ENCODE measurements at places on chromosomes 1 and 21.
A peak's percentile ranks its signal among the peaks of the same experiment; 100 is the strongest.

- DNase-seq, result no peak
Measured at GRCh38 chr1:219160967-219161366, 12.7 kb upstream of the LYPLAL1 start.

DNA sequence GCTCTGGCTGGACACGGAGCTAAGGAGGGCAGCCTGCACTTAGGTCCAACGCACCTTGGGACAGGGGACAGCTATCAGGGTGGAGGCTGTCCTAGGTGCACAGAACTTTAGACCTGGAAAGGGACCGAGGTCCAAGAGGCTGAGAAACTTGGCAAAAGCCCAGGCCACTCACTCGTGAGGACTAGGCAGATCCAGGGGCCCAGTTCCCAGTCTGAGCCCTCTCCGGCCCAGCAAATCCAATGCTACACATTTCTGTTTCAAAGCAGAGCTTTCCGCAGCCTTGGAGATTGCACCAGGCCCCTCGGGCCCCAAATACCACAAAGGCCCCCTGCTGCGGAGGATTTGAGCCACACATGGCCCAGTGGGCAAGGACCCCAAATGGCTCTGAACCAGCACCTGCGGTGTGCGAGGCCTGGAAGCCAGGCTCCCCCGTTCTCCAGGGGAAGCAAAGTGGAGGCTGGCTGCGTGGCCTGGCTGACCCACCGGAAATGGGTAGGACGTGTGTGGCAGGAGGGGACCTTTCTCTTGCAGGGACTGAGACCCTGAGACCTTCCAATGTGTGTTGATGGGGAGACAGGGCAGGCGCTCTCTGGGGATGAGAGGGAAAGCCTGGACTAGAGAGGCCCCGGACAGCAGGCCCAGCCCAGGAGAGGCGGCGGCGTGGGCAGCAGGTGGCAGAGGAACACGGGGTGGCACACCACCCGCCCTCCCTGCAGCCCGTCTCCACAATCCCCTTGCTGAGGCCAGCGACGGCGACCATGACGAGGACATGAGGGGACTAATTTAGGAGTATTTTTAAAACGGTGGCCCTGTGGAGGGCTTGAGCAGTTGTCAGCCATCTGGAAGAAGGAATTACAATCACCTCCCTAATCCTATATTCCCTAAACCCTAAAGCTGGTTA is 118.7 kb downstream of the CASZ1 start:
- no peak for DNase-seq

GRCh38 chr1:20574686-20575540 is 14.0 kb upstream of the CDA start:
- peak; percentile 6 for DNase-seq

- DNase-seq, result no peak
Measured at GRCh38 chr21:22393324-22393723, 1395.1 kb downstream of the NCAM2 start.

DNA sequence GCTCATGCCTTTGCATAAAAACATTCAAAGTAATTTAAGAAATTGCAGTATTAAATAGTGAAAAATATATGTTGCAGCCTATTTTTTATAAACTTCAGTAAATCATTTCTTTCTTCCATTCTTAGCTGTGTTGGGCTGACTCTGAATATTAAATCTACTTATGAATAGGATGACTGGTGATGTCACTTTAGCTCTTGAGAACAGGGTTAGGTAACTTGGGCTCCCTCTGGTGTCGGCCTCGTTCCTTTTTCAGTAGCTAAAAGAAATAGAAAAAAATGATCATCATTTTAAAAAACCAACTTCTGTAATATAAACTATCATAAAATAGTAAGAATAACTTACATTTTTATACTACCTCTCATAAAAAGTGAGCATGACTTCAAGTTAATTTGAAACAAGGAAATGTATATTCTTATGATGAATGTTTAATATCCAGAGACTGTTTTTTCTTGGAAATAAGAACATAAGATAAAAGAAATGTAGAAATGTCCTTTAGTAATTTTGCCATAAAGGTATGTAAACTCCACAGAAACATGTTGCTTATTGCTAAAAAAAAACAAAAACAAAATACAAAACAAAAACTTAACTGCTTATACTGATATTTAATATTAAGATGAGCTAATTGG is 26.8 kb upstream of the NCAM2 start:
- DNase-seq, result no peak

DNA sequence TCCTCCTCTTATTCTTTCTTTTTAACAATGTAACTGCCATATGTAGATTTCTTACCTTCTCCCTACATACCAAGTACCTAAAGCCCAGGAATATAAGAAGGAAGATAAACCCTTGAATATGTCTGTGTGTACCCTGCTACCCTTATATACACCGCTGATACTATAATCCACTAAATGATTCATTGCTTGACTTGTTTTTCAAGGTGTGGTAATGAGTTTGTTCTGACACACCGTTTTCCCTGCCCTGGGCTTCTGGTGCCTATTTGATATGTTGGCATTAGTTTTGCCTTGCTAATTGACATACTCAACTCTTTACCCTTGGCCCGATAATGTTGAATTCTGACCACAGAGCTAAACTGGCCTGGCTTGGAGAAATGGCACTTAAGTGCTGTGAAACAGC is 64.3 kb downstream of the IL23R start:
- DNase-seq, result no peak

GRCh38 chr1:236365999-236366570 is 28.0 kb upstream of the EDARADD start:
- no peak for DNase-seq

GRCh38 chr1:223811634-223812101 is 34.1 kb downstream of the TP53BP2 start:
- no peak for DNase-seq

DNA sequence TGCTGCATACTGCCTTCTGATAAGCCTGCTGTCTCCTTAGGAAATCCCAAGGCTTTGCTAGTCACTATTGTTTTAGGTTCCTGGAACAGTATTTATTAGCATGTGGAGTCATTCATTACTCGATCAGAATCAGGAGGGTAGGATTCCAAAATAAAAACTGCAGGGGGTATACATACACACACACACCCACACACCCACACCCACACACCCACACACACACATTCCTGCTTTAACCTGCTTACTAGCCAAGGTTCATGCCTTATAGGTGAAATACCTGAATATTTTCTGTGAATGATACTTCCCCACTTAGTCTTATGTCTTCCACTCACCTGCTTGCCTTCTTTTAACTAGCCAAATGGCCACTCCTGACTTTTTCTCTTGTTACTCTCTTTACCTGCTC is 325.1 kb downstream of the ADGRL2 start:
- DNase-seq, result no peak

- no peak for DNase-seq
Measured at GRCh38 chr1:80403471-80403893, 1397.0 kb upstream of the ADGRL4 start.

GRCh38 chr1:17229379-17229778 is 19.5 kb upstream of the PADI3 start:
- DNase-seq, result no peak

- DNase-seq, result peak; percentile 46
Measured at GRCh38 chr1:150151291-150152181, 1.8 kb downstream of the PLEKHO1 start.

GRCh38 chr1:180674603-180675530 is 43.0 kb downstream of the XPR1 start:
- no peak for DNase-seq

- no peak for DNase-seq
Measured at GRCh38 chr1:59553371-59553770, 256.5 kb downstream of the FGGY start.

DNA sequence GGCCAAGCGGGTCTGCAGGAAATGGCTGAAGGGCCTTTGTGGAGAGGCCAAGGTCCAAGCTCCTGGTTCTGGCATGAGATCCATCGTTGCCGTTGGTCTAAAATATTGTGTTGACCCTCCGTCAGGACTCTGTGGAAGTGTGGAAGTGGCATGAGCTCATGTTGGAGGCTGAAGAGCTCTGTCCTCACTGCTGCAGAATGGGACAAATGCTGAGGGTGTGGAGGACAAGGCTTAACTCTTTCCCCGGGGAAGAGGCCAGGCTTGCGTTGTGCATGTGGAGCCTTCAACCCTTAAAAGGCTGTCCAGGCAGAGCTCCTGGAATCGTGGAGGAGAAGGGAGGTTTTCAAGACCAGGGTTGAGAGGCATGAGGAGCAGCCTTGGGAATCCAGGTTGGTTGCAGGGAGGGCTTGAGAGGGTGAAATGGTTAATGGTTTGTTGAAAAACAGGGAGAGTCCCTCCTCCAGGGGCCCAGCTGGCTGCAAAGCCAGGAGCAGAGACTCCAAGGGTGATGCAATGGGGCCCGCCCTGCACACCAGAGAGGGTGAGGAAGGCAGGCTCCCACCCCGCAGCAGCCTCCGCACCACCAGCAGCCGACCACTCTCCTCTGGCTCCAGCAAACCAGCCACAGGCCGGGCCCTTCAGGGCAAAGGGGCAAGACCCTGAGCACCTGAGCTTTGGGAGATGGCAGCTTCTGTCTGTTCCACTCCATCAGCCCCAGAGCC is 6.7 kb upstream of the AHCYL1 start:
- DNase-seq, result no peak

DNA sequence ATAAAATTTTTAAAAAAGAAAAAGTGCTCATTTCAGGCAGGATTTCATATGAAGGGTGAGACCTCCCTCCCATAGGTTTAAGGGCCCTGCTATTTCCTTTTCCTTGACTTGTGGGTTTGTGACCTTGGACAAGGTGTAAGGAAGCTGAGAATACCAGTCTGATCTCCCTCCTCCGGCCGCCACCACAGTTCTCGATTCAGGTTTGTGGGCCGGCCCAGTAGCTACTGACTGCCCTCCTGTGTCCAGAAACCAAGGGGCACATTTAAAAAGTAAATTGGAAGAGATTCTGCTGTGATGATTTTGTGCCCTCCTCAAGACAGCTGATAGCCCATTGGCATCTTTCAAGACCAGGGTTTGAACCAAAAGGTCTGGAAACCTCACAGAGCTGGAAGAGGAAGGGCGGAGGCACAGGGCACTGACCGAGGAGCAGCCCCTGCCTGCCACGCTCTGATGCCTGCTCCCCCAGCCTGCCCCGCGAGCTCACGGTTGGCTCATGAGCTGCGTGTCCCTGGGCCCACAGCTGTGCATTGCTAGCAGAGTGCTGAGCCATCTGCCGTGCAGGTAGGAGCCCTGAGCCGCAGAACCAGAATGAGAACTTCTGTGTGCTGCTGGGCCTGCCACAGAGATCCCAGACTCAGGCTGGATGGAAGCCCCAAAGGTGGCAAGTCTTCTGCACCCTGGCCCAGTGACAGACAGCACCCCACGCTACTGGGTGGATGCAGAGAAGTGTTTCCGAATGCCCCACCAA is 348.7 kb downstream of the NPHP4 start:
- no peak for DNase-seq

DNA sequence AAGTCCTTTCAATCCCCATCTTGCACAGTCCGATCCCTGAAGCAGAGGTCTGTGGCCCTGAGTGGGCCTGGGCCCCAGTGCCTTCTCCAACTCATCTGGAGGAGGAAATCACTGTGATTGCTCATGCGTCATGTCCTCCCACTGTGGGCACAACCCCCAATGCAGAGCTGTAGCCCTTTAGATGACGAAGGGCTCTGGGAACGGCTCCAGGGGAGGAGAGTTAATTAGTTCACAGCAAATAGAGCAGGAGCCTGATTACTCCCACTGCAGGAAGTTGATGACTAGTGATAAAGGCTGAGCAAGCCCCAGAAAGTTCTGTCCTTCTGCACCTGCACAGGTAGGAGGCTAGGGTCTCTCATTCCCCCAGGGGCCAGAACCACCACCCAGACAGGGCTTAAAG is 111.5 kb downstream of the CCDC185 start:
- no peak for DNase-seq

DNA sequence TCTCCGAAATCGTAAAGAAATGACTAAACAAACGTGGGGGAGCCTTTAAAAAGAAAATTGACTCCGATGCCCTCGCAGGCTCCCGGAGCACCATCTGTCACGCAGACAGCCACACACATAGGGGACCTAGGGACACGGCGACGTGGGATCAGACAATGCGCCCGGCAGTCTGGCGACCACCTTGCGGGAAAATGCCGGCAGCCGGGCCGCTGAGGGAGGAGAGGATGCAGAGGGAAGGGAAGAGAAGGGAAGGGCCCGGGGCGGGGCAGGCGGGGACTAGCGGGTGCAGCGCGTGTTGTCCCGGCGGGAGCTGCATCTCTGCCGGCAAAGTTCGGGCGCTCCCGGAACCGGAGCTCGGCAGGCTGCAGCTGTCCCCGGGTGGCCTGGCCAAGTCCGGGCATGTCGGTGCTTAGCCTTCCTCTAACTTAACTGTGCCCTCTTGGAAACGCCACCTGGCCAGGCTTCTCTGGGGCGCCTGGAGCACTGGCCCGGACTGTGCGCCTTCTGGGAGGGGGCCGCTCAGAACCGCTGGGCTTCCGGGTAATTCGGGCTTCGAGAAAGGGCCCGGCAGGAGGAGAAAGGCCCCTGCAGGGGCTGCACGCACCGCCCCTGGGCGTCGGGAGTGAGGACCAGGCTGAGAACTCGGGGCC is 1.8 kb downstream of the NHLH2 start:
- DNase-seq, result no peak

- no peak for DNase-seq
Measured at GRCh38 chr21:27840262-27840661, 873.4 kb upstream of the ADAMTS5 start.
